ENCODE measurements at places on chromosomes 16 and 17.

GRCh38 chr17:21365016-21365415 is 11.1 kb upstream of the KCNJ12 start:
- DNase-seq = no peak

DNA sequence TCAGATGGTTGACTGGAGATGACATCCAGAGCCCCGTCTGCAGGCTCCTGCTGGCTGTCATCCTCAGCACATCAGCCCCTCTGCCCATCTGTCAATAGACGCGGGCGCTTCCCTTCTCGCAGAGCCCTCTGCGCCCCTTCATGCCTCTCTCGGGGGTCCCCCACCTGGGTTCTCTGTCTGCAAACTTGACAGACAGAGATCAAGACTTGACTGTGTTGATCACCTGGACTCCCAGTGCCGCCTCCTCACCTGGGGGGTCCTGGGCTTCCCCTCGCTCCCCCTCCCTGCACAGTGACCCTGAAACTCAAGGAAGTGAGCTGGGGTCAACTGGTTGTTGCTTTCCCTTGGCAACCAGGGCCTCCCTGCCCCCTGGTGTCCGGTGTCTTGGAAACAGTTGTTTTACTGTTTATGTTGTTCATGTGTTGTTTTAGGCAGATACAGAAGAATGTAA is 31.9 kb downstream of the RNF213 start:
- no peak for DNase-seq

DNA sequence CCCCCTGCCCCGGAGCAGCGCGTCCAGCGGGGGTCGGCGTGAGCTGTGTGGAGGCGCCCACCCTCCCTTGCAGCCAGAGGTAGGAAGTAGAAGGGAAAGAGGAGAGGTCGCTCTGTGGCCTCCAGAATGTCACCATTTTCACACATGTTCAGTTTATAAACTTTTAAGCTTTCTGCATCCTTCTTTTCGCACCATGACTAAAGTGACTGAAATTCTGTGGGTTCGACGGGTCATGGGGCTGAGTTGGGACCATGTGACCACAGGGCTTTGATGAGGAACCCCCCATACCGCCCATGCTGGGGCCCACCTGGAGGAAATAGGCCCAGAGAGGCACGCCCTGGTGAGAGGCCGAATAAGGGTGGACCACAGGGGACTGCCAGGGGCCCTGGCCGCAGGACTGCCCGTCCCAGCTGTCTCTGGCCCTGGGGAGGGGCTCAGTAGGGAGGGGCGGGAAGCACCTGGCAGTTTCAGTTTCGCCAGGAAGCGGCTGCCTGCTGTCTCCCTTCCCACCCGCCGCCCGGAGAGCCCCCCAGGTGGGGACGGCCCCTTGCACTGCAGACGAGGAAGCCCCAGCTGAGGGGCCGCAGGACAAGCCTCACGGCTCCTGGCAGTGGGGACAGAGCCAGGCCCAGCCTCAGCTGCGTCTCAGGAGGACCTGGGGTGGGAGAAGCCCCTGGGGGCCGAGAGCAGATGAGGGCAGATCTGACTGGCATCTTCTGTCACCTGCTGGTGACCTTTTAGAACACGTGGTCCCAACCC is 9.0 kb downstream of the CBFA2T3 start:
- no peak for DNase-seq

GRCh38 chr17:8324132-8324531 is 14.1 kb downstream of the ARHGEF15 start:
- no peak for DNase-seq

DNA sequence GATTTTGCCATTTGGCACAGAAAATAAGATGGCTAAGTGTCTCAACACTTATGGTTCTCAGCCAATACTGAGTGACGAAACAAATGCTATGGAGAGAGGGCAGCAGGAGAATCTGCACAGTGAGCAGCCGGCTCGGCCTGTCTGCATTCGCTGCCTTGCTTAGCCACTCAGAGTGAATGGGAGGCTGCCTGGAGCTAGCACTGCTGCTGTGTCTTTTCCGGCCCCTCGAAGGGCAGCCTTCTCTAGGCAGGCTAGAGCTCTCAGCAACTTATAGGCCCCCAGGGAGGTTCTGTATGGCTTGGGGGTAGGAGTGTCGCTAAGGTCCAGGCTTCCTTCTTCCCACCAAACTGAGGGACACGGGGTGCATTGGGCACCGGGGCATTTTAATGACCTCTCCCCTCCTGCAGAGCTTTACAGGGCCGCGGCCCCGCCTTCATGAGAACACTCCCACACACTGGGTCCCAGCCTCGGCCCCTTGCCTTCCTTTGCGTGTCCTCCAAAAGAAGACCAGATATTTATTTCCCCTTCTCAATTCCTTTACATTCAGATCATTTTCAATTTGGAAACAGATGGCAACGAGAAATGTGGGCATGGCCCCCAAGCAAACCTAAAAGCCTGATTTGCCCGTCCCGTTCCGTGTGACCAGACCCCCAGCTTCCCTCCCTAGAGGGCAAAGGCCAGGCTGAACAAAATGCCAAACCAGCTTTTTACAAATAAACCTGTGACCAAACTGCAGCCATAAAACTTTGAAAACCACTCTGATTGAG is 670.9 kb downstream of the TOX3 start:
- no peak for DNase-seq

DNA sequence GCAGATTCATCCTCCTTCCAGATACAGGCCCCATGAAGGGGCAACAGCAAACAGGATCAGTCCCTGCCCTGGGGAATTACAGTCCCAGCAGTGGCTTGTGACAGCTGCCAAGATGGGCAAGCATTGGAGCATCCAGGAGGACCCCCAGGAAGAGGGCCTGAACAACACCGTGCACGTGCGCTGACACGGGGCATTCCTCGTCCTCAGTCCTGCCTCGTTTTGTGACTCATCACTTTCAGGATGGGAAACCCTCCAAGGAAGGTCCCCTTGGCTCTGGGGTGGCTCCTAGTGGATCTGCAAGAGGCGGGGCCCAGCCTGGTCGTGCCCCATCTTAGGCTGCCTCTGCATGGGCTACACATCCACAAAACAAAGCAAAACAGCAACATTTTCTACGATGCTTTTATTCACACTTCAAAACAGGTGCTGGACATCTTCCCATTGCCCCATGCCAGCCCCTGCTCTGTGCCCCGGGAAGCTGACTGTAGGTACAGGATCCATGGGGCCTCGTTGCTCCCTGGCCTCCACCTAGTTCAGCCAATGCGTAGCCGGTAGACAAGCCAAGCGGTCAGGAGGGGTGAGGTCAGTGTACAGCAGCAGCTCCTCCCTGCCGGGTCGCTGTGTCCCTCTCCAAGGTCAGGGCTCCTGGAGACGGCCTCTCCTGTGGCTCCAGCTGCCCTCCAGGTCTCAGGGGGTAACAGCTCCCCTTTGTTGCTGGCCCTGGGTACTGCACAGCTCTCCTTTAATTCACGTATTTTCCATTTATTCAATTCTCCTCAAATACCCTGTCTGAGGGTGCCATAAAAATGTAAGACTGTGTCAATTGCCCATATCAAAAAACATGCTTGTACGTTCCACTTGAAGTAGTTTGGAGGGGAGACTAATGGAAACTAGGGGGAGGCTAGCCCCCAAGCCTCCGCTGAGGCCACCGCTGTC is 32.2 kb downstream of the ACTG1 start:
- no peak for DNase-seq
